ENCODE measurements at places on chromosomes 12 and 14. TPM values are rescaled to one million over a fixed set of nuclear protein-coding genes. Genes with fewer than 3 reads are reported as not detected.

Gene OR6C2
- total RNA-seq: not detected

Gene TMEM119
- not detected for total RNA-seq

Gene NANOG
- not detected for total RNA-seq

Gene KSR2
- total RNA-seq: 0.42 TPM

Gene WSCD2
- total RNA-seq: not detected

Gene FGF6
- not detected for total RNA-seq

Gene DEGS2
- total RNA-seq: 5.1 TPM

Gene IFNG-AS1
- total RNA-seq: not detected

Gene PCNX4
- 69.4 TPM for total RNA-seq

Gene HOXC13
- 7.3 TPM for total RNA-seq

Gene SLC6A15
- not detected for total RNA-seq

Gene MAP3K9
- total RNA-seq: 19.5 TPM

Gene TTC9
- 4.6 TPM for total RNA-seq

Gene RIPK3
- 1.5 TPM for total RNA-seq

Gene RAD51AP1
- 87.4 TPM for total RNA-seq

Gene GPRC5D
- not detected for total RNA-seq

Gene HAL
- 0.82 TPM for total RNA-seq

Gene TAOK3
- total RNA-seq: 17.7 TPM

Gene SERPINA9
- total RNA-seq: not detected

Gene CLEC2A
- not detected for total RNA-seq

Gene AICDA
- not detected for total RNA-seq
